ENCODE measurements at places on chromosomes 5 and 9.

GRCh38 chr9:112332214-112332613 lies 1.2 kb downstream of the PTBP3 start:
- no peak for DNase-seq

DNA sequence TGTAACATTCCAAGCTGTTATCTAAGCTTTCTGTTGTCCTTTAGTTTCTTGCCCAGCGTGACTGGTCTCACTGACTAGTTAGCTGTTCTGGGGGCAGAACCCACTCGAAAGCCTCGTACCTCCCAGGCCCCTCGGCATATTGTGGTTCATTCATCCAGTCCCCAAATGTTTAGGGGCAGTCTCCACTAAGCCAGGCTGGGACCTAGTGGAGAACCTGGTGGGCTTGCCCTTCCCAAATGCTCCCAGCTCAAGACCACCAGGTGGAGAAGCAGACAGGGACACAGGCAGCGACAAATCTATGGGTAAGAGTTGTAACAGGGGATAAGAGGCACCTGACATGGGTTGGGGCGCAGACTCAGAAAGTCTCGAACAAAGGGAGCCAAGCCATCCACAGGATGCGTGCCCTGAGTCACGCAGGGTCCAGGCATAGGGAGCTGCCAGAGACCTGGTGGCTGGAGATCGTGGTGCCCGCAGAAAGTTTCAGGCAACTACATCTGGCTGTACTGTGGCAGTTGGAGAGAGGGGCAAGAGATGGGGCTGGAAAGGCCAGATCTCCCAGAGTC lies 851 bp upstream of the EEIG1 start:
- DNase-seq = no peak

DNA sequence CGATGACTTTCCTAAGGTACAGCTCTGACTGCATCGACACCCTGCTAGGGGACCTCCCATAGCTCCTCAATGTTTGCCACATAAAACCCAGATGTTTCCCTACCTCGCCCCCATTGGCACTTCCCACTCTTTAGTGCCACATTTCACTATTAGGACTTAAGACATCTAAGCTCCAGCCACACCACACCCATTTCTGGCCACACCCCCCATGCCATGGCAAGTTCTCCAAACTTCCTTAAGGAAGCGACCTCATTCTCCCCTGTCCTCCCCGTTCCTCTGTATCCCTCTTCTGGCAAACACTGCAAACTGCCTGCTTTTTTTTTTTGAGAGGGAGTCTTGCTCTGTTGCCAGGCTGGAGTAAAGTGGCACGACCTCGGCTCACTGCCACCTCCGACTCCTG lies 62.9 kb downstream of the USP20 start:
- no peak for DNase-seq

- no peak for DNase-seq
Observed at GRCh38 chr9:88741335-88741734, 206.4 kb downstream of the NXNL2 start.

GRCh38 chr9:114285166-114285867 lies 37.6 kb upstream of the ORM1 start:
- DNase-seq = peak; percentile 38

GRCh38 chr9:31471010-31471409 lies 913.4 kb upstream of the ACO1 start:
- DNase-seq = no peak

- DNase-seq = no peak
Observed at GRCh38 chr5:58060996-58061395, 398.9 kb downstream of the PLK2 start.

GRCh38 chr5:109701252-109701651 lies 11.5 kb downstream of the MAN2A1 start:
- no peak for DNase-seq

GRCh38 chr9:93174976-93175375 lies 9.0 kb upstream of the WNK2 start:
- no peak for DNase-seq

DNA sequence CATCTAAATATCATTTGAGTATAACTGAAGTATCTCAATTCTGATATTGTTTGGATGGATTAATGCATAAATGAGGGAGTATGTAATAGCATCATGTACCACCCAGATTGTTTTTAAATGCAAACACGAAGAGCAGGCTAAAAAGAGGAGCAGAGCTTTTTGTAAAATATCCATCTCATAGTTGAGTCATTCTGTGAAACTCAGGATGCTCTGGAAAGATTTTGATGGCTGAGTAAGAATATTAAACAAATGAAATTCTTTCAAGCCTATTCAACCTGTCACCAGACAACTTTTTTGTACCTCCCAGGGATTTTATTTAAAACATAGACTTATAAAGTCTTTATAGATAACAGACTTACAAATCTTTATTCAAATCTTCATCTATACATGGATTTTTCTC lies 625.9 kb downstream of the TLE4 start:
- DNase-seq = no peak

DNA sequence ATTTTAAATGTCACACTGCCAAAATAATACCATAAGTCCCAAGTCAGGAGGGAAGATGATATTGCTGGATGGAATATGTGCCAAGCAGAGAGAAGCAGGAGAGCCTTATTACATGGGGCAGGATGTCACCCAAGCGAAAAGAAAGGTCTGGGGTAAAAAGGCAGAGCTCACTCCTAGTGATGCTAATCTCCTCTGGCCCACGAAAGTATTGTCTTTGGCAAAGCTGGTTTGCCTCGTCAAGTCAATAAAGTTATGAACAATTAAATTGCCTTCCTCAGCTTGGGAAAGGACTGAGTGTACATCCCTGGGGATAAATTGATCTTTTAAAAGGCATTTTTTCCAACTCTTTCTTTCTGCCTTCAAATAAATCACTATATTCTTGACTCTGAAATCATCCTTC lies 220.6 kb downstream of the DMAC1 start:
- no peak for DNase-seq

DNA sequence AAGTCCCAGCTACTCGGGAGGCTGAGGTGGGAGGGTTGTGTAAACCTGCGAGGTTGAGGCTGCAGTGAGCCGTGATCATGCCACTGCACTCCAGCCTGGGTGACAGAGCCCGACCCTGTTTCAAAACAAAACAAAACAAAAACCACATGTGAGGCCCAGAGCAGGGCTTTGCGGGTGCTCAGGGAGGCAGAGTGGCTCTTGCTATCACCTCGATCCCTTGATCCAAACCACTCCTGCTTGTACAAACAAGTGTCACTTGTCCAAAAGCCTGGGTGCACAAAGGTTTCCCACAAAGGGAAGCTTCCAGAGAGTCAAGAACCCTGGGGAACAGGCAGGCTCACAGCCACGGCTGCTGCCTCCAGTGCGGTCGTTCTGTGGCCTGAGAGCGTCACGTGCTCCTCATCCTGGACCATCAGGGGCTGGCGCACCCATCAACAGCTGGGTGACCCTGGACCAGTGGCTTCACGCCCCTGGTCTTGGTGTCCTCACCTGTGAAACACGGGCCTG lies 162.7 kb downstream of the C9orf50 start:
- no peak for DNase-seq

DNA sequence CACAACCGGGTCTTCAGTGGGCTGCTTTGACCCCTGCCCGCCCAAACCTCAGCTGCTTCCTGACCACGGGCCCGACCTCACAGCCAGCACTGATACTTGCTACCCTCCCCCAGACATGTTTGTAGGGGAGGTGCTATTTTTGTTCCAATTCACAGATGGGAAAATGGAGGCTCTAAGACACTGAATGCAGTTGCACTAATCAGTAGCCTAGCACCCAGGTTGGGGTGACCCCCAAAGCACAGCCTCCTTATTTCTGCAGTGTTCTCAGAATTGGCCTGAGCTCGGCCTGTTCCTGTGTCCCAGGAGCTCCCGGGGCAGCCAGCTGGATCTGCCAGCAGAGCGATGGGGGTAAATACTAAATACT lies 22.6 kb downstream of the LAMC3 start:
- no peak for DNase-seq

DNA sequence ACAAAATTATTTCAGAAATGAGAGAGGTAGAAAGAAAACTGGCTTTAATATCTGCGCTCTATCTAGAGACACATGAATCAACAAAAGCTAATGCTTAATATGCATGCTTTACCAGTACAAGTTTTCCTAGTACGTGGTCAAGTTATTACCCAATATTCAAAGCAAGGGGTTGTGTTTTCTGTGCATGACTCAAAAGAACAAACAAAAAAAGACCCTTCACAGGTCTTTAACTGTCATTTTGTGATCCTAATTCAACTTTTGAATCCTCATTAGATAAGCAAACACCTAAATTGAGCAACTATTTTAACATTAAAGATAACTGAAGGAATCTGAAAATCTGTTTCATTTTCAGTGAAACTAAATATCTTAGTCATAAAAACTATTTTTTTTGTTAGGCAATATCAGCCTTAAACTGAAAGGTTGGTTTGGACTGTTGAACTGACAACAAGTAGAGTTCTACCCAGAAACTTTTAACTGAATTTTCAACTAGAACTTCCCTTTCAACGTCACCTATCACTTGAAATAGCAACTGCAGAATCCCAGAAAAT lies 12.5 kb downstream of the ST8SIA4 start:
- no peak for DNase-seq

DNA sequence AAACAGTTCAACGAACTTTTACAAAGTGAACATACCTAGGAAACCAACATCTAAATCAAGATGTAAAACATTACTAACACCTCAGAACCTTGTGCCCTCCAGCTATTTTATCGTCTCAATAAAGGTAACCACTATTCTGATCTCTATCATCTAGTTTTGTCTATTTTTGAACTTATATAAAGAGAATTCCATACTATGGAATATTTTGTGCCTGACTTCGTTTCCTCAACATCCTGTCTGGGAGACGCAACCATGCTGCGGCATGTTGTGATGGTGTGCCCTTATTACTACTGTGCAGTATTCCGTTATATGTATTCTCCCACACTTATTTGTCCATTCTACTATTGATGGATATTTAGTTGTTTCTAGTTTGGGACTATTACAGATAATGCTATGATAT lies 99.2 kb downstream of the NR6A1 start:
- DNase-seq = no peak

DNA sequence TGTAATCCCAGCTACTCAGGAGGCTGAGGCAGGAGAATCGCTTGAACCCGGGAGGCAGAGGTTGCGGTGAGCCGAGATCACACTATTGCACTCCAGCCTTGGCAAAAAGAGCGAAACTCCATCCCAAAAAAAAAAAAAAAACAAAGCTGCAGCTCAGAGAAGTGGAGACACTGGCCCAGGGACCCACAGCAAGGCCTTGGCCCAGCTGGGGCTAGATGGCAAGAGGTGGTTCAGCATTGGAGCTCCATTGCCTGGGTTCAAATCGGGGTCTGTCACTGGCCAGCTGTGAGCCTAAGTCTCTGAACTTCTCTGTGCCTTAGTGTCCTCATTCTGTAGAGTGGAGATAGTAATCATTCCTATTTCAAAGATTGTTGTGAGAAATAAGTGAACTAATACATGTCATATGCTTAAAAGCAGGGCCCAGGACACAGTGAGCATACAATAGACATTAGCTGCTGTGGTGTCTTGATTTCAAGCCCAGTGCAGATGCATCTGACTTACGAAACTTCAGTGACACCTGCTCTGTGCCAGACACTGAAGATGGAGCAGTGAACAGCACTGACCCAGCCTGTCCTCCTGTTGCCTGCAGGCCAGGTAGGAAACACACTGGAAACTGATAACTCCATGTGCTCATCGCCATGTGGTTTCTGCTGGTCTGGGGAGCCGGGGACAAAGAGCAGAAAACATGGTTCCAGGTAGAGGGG lies 127.7 kb downstream of the C9orf50 start:
- DNase-seq = no peak

GRCh38 chr5:115656404-115656803 lies 30.6 kb upstream of the TMED7 start:
- no peak for DNase-seq

DNA sequence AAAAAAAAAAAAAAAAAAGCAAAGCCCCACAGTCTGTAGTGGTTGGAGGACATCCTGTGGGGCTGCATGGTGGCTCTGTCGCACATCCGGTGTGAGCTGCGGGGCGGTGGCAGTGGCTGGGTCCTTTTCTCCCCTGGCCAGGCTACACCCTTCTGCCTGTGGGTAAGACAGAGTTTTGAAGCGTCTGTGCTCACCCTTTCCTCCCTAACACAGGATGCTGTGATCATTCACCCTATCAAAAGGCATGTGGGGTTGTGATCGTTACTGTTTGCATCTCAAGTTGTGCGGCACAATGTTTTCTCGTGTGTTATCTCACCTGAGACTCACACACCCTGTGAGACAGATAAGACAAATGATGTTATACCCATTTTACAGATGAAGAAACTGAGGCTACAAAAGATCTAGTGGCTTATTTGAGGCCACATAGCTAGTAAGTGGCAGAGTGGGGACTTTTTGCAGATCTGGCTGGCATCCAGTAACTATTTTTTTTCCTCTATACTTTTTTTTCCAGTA lies 17.5 kb downstream of the IRF1 start:
- DNase-seq = no peak

GRCh38 chr5:6289239-6289638 lies 89.1 kb downstream of the MED10 start:
- no peak for DNase-seq

- no peak for DNase-seq
Observed at GRCh38 chr5:167801999-167802398, 489.4 kb upstream of the WWC1 start.

- DNase-seq = no peak
Observed at GRCh38 chr9:72960446-72960845, 7.6 kb upstream of the ALDH1A1 start.

- DNase-seq = no peak
Observed at GRCh38 chr5:181255276-181255675, 5.7 kb downstream of the TRIM52 start.

- no peak for DNase-seq
Observed at GRCh38 chr9:77832639-77833038, 184.5 kb upstream of the GNA14 start.

- no peak for DNase-seq
Observed at GRCh38 chr9:86353655-86354010, 577 bp downstream of the TUT7 start.

GRCh38 chr5:137575847-137576246 lies 76.7 kb upstream of the SPOCK1 start:
- no peak for DNase-seq
